ENCODE measurements at places on chromosomes 5 and 9. TPM values are rescaled to one million over a fixed set of nuclear protein-coding genes. Genes with fewer than 3 reads are reported as not detected.
A peak's percentile ranks its signal among the peaks of the same experiment; 100 is the strongest.

DNA sequence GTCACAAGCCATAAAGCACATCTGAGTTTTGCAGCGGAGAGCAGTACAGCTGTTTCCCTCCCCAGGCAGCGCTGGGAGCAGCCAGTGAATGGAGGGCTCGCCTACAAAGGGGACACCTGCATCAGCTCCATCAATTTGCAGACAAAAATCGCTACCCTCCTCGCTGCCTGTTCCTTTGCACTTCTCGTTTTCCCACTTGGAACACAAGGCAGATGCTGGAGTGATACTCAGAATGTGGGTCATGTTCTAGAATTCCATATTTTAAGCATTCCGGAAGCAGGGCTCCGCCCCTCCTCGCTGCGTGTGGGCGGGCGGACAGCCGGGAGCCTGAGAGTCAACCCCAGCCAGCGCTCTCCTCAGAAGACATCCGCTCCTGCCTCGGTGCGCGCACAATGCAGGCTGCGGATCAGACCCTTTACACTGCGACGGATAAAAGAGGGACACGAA is 92.1 kb downstream of the LMNB1 start:
- DNase-seq, result no peak

GRCh38 chr5:89830691-89831090 is 578.9 kb downstream of the CETN3 start:
- no peak for DNase-seq

Gene AQP3
- 26.2 TPM for total RNA-seq

Gene OR1Q1
- not detected for total RNA-seq

DNA sequence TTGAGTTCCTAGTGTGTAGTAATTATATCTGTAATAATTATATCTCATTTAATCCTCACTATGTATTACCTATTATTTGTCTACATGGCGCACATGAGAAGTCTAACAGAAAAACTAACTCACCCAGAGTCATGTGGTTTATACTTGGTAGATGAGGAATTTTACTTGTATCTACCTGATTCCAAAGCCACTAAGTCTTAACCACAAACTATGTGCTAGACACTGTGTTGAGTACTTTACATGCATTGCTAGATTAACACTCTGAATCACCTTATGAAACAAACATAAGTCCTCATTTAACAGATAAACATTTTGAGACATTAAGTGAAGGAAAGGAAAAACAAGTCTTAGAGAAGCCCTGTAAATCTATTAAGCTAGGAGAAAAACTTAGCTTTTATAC is 404.8 kb downstream of the TLR4 start:
- DNase-seq, result no peak

DNA sequence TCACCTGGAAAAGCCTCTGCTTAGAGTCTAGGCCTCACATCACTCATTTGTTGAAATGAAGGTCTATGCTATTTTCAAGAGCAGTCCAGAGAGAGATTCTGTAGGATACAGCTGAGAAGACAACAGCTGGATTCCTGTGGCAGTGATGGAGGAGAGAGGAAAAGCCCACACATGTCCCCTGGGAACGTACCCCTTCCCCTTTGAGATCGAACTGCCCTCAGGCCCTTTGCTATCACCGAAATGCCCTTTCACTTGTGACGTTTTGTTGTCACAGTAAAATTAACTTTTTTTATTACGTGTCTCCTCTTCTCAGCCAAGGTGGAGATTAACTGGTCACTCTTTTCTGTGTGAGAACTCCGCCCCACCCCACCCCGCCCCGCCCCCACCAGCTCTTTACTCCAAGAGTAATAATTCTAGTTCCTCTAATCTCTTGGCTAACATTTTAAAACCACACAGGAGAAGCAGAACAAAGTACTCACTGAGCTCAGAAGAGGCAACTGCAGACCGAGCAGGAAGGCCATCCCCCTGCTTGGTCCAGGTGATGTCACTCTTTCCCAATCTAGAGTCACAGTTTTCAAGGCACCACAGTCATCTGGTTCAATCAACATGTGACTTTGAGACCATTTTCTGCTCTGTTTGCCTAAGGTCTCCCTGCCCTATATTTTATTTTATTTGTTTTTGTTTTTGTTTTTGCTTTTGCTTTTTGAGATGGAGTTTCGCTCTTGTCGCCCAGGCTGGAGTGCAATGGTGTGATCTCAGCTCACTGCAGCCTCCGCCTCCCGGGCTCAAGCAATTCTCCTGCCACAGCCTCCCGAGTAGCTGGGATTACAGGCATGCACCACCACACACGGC is 105.6 kb downstream of the SUSD1 start:
- DNase-seq, result peak; percentile 43

GRCh38 chr5:127441799-127442484 is 75.5 kb upstream of the PRRC1 start:
- no peak for DNase-seq

Gene TMEM215
- total RNA-seq, result not detected

GRCh38 chr5:34047774-34048572 is 5.0 kb upstream of the C1QTNF3 start:
- DNase-seq, result no peak

- DNase-seq, result no peak
Observed at GRCh38 chr5:74978345-74978744, 74.0 kb downstream of the GCNT4 start.

DNA sequence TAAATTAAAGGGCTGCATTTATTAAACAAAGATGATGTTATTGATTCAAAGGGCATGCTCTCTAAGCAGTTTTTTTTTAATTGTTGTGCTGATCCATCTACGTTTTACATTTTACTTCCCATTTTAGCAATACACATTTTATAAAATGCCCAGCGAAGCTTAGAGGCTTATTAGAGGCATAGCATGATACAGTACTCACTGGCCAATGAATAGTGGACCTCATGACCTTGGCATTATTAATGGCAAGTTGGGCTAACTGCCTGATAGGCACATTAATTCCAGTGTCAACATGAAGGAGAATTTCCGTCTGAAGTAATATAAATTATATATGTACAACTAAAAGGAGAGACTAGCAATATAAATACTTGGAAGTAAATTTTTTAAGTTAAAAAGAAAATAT is 837.2 kb downstream of the EFNA5 start:
- DNase-seq, result no peak

DNA sequence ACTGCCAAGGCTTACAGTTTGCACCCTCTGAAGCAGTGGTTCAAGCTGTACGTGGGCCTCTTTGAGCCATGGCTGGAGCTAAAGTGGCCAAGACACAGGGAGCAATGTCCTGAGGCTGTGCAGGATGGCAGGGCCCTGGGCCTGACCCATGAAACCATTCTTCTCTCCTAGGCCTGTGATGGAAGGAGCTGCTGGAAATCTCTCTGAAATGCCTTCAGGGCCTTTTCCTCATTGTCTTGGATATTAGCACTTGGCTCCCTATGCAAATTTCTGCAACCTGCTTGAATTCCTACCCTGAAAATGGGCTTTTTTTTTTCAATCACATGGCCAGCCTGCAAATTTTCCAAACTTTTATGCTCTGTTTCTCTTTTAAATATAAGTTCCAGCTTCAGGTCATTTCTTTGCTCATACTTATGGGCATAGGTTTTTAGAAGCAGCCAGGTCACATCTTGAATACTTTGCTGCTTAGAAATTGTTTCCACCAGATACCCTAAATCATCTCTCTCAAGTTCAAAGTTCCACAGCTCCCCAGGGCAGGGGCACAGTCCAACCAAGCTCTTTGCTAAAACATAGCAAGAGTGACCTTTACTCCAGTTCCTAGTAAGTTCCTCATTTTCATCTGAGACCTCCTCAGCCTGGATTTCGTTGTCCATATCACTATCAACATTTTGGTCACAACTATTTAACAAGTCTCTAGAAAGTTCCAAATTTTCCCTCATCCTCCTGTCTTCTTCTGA is 138.3 kb downstream of the OSTF1 start:
- DNase-seq, result no peak

GRCh38 chr5:75524071-75524470 is 12.4 kb downstream of the POLK start:
- DNase-seq, result no peak

Gene HACD4
- 2.8 TPM for total RNA-seq

- no peak for DNase-seq
Observed at GRCh38 chr9:120692901-120693699, 21.2 kb downstream of the MEGF9 start.

DNA sequence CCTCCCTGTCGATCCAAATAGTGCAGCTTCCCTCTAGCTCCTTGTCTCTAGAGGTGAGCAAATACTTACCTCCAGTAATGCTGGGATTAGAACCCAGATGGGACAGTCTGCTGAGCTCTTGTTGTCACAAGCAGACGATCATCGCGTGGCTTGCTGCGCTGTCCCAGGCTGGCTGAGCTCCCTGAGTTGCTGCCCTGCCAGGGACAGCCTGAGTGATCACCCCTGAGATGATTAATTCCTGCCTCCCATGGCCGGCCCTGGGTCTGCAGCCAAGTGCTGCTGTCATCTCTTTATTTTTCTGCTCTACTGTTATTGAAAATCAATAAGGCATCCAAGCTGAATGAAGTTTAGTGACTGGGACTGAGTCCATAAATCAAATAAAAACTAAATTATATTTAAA is 94.0 kb upstream of the ALDH1B1 start:
- peak; percentile 76 for DNase-seq

Gene PTGES2
- 61.5 TPM for total RNA-seq

Gene RXRA
- 106 TPM for total RNA-seq

GRCh38 chr5:60943624-60944023 is 1.2 kb downstream of the ERCC8 start:
- DNase-seq, result no peak

Gene CMBL
- 90.1 TPM for total RNA-seq
